GOT3 (cell line): ENCODE measurements at places on chromosomes 1 and 21.

DNA sequence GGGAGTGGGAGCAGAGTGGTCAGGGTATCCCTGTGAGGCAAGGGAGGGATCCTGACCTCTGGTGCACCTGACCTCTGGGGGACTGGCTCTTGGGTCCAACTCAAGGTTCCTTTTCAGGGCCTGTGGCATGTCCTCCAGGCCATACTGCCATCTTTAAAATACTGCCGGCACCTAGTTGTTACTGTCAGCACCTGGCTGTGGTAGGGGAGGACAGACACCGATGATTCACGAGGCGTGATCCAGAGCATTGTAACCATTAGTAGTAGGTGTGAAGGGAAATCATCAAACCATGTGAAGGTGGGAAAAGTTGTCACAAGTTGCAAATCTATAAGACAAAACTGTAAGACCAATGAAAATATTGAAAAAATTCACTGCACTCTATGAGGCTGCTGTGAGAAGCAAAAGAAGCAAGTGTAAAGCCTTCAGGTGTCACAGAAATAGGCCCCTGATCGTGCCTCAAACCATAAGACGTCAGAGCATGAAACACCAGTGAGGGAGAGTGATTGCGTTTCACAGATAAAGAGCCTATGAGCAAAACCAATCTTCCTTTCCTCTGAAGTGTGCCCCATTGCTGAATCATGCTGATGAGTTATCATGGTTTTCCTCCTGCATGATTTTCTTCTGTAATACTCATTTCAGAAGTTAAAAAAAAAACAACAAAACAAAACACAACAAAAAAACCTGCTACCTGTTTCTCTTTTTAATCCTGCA, 55.3 kb downstream of the CDC7 start:
- DNase-seq: no peak

DNA sequence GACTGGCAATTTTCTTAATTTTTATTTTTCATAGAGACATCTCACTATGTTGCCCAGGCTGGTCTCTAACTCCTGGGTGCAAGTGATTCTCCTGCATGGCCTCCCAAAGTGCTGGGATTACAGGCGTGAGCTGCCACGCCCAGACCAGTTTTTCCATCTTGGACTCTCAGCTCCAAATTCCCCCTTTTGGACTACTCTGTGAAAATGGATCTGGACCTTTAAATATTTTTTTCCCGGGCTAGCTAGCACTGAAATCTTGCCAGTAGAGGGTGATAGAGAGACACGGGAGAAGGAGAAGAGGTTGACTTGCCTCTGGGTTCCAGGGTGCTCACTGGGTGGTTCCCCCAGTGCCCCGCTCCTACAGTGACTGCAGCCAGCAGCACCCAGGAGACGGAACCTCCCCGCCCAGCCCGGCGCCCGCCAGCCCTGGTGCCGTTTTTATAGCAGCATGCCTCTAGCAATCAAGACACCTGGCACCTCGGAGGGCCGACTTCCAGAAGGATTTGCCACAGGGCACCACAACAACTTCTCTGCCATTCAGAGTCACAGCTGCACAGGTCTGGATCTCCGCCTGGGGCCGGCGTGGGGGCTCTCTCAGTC, 34.7 kb upstream of the SCCPDH start:
- no peak for DNase-seq

GRCh38 chr1:222654849-222655248, 37.0 kb downstream of the MIA3 start:
- no peak for DNase-seq

GRCh38 chr1:198811449-198811848, 172.6 kb downstream of the PTPRC start:
- no peak for DNase-seq

DNA sequence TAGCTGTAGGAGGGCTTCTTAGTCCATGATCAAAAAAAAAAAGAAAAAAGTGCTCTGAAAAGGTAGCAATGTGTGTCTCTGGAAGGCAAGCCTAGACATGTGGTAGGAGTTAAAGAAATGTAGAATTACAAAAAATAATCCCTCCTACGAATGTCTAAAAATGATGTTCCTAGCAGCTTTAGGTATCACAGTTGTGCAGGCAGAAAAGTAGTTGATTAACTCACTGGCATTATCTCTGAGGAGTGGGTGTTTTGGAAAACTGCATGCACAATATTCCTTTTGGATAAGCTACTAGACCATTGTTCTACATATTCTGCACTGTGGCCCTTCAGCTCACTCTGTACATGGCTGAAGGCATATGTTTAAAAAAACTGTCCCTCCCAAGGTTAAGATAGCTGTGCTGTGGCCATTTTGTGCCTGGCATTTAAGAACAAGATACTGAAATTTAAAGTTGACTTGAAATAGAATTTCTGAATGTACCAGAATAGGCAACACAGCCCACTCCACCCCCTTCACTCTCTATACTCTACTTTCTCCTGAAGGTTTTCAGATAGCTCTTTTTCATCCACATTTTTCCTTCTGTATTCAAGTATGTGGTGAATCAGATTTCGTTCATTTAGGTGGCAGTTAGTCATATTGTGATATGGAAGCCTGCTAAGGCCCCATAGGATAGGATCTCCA, 463.9 kb upstream of the LRRC7 start:
- DNase-seq: no peak

DNA sequence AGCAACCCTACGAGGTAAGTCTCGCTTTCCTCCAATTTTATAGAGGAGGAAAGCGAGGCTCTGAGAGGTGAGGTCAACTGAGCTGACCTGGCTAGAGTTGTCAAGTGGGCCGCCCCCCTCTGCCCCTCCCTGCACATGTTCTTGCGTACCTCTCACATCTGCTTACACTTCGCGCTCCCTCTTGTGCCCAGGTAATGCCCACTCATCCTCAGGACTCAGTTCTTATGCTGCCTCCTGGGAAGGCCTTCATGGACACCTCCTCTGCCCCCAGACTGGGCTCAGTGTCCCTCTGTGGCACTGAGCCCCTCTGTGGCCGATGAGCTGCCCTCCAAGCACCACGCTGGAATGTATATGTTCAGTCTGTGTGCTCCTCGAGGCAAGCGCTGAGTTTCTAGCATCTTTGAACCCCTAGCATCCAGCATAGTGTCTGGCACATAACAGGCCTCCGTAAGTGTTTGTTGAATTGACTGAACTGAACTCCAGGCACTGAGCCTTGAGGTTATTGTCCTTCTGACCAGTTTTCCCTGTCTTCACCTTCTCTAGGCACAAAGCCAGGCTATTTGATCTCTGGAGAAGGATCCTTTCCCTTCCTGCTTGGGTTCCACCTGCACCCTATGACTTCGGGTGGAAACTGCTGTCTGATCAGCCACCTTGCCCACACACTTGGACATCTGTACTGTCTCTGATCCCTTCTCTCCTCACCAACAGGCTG, 13.5 kb downstream of the MOV10 start:
- DNase-seq: no peak

DNA sequence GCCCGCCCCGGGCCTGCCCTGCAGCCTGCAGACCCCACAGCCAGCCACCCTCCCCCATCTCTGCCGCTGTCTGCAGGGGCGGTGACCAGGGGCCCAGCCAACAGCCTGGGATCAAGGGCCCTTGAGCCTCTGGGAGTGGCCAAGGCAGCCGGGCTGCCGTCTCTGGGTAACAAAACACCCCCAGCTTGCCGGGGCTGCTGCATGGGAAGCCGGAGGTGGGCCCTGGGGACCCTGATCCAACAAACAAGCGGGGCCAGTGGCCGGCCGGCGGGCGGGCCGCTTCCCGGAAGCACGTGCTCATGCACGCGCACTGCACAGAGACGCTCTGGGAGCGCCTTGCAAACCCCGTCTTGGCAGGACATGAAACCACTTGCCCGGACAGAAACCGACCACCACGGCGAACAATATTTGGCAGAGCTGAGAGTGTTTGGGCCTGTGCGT, 13.2 kb downstream of the MEGF6 start:
- DNase-seq: no peak

DNA sequence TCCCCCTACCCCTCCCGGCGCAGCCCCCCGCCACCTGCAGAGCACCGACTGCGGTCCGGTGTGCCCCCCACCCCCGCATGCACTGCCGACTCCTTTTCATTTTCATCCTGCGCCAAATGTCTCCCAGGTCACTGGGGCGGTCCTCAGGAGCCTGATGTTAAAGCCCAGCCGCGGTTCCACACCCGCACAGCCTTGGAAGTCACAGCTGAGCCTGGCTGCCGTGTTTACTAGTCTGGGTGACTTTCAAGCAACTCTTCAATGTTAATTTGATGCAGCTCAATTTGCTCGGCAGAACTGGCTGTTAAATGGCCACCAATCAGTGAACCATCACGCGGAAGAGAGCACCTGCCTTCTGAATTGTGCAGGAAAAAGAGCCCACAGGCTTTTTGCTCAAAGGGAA, 27.2 kb downstream of the THAP3 start:
- no peak for DNase-seq

DNA sequence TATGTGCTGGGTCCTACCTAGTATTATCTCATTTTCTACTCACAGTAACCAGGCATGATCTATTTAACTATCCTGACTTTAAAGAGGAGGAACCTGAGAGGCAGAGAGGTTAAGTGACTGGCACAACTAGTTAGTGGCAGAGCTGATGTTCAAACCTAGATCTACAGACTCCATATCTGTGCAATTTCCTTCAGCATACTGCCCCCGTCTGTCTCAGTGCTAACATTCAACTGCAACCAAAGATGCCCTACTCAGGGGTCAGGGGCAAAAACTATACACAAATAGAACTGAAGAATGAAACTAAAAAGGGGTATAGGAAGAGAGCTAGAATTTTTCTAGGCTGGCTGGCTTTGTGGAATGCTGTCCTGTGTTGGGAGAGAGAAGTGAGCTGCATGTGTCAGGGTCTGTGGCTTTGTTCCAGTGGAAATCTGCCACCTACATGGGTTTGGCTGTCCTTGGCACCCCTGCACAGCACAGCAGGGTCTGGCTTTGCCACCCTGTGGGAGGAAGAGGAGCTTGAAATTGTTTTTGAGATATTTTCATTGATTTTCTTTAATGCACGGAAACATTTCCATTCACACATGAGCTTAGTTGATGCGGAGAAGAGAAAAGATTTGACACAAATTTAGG, 368.5 kb downstream of the RPS6KC1 start:
- DNase-seq: no peak

DNA sequence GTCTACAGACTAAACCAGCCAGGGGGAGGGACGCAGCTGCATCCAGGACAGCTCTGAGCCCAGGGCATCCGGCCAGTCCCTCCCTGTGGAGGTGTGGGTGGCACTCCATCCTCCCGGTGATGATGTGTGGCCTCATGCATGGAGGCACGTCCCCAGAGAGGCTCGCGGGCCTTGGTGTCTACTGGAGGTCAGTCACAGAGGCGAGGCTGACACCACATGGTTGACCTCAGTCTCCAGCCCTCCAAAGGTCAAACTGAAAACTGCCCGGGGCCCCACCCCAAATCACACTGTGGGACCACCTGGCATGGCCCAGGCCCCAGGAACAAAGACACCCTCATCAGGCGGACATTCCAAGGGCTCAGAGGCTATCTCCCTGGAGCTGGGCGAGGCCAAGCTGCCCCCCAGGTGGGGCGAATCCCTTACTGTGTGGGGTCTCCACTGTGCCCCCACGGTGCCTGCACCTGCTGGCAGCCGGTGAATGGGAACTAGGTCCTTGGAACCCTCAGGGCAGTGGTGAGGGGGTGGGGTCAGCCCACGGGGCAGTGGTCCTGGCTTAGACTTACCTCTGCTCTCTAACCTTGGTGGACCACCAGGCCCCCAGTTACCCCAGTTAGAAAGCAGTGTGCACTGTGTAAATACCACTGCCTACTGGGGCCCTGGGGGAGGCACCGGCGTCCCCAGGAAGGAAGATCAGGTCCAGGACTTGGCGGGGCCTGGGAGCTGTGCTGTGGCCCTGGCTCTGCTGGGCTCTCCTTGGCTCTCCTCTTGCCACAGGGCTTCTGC, 49.1 kb downstream of the TRPM2 start:
- no peak for DNase-seq

GRCh38 chr1:85464497-85465098, 361 bp downstream of the DDAH1 start:
- peak; percentile 8 for DNase-seq
